ENCODE measurements at places on chromosomes 5 and 9.

DNA sequence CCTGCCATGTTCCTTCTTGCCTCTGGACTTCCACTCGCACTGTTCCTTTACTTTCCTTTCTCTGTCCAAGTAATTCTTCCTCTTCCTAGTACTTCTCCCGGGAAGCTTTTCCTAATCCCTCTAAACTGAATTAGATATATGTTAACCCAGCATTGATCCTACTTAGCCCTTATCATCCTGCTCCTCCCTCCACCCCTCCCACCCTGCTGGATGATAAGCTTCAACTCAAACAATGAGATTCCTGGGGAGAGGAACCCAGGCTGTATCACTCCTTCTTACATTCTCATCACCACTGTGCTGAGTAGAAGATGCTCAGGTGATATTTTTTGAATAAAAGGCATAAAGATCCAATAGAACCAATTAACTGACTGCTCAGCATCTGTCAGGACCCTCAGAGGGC, 45.7 kb downstream of the CDK5RAP2 start:
- no peak for DNase-seq

DNA sequence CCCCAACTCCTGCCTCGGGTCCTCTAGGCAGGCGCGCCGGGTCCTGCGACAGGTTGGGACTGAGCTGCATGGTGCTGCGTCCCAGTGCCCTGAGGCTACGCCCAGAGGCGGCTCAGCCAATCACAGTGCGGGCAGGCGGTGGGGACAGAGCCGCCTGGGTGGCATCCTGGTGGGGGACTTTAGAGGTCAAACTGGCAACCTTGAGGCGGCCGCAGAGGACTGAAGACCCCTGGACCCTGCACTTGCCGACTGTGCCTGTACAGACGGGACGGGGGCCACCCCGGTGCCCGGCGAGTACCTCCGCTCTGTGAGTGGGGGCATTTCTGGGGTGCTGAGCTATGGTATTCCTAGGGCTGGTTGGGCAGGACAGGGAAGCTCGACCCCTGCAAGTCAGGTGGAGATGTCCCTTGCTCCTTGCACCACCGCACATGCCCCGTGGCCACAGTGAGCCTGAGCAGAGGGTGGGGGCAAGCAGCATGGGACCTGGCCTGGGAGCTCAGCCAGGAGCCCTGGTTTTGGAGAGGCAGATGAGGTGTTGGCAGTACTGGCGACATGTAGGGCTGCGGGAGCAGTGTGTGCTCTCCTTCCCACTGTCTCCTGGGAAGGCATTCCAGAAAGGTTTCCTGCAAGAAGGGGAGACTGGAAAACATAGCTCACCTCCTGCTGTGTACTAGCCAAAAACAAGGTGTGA, 45.5 kb downstream of the CTSL start:
- DNase-seq: no peak

GRCh38 chr9:72278959-72279358, 86.0 kb downstream of the ZFAND5 start:
- DNase-seq: no peak

DNA sequence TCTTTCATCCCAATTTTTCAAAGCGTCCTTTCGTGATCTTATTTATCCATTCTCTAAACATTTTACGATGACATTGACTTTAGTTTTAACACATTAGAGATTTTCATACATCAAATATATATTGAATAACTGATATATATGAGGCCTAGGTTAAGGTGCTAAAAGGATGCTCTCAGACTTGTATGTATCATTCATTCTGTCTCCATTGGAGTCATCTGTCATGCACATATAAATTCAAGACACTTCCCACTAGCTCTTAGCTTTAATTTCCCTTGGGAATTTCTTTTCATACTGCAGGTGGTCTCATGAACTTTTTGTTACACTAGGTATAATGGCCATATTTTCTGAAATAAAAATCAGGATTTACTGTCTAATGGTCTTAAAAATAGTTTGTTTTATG, 635.8 kb upstream of the C9orf72 start:
- no peak for DNase-seq

GRCh38 chr5:2797160-2797559, 45.7 kb upstream of the IRX2 start:
- no peak for DNase-seq

GRCh38 chr5:79829260-79829659, 139.6 kb downstream of the CMYA5 start:
- DNase-seq: no peak

GRCh38 chr9:128636024-128636390, 20.6 kb downstream of the DYNC2I2 start:
- DNase-seq: no peak

DNA sequence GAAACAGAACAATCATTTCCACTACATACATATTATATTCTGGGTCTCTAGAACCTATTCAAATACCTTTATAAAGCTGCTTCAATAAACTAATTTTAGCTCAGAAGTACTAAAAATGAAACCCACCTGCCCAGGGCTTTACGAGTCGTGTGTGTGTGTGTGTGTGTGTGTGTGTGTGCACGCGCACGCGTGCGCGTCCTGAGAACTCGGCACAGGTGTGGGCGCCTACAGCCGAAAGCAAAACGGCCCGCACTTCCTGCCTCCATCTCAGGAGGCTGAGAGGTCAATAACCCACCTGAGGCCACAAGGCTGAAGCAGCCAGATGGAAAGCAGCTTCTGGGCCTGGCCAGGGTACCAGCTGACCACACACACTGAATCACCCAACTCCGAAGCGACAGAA, 3.0 kb downstream of the CLPTM1L start:
- no peak for DNase-seq
